ENCODE measurements at places on chromosomes 7 and 10.

DNA sequence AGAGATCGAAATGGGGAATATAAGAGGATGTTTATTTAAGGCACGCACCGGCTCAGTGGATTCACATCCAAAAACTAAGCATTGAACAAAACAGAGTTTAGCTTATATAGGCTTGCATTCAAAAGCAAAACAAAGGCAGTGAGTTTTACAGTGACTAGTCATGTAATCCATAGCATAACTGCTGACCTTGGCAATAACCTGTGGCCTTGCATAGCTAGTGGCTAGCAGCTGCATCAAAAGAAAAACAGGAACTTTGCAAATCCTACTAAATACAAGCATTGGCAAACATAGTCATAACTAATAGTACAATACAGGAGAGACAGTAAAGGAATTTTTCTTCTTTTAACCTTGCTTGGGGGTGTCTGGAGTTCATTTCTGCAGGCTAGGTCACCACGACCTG lies 9.7 kb upstream of the ZNF485 start:
- DNase-seq = no peak

- no peak for DNase-seq
Observed at GRCh38 chr7:16223963-16224707, 197.2 kb downstream of the CRPPA start.

GRCh38 chr7:54596747-54597146 lies 54.6 kb downstream of the VSTM2A start:
- DNase-seq = no peak

GRCh38 chr10:132701099-132701845 lies 84.7 kb downstream of the NKX6-2 start:
- DNase-seq = no peak

- DNase-seq = peak; percentile 19
Observed at GRCh38 chr10:14889318-14889717, 10.7 kb downstream of the SUV39H2 start.

- DNase-seq = no peak
Observed at GRCh38 chr7:157664034-157664433, 327.2 kb downstream of the DNAJB6 start.

DNA sequence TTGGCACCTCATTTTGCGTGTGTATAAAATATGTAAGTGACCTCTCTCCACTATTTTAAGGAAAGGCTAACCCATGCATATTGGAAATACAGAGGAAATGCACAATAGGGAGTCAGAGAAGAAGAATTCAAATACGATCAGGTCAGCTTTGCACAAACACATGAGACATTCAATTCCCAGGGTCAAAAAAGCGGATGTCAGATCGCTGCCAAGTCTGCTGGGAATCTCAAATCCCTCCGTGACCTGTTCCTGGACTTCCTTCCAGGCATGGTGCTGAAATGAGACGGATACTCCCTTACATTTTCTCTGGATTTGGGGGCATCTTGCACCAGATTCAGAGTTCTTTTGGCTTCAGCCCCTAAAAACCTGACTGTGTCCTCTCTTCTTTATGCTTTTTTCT lies 91.9 kb upstream of the PRKCQ start:
- DNase-seq = no peak

- no peak for DNase-seq
Observed at GRCh38 chr7:51229106-51229537, 87.5 kb downstream of the COBL start.

- no peak for DNase-seq
Observed at GRCh38 chr7:84399661-84400060, 205.1 kb upstream of the SEMA3A start.

DNA sequence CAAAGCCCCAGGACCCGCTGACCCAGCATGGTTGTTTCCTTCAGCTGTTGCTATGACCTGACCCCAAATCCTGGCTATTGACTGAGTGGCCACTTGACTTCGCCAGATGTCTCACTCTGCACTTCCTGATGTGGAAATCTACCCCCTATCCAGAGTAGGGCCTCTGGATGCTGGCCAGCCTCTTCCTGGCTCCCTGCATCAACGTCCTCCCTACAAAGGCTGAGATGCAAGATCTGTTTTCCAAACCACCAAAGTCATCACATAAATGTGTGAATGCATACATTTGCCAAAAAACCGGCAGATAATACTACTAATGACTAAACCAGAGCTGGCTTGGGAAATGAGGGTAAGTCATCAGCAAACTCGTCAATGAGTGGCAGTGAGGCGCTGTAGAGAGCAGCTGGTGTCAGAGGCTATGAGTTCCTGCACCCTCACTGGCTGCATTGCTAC lies 70.4 kb downstream of the PYROXD2 start:
- DNase-seq = peak; percentile 30

- no peak for DNase-seq
Observed at GRCh38 chr7:1074593-1075431, 13.1 kb upstream of the GPER1 start.

GRCh38 chr10:98778277-98778759 lies 331.6 kb upstream of the HPS1 start:
- no peak for DNase-seq

GRCh38 chr10:131663351-131663750 lies 237.5 kb upstream of the PPP2R2D start:
- DNase-seq = no peak

Data from bronchial epithelial cell (primary cell).